ENCODE measurements at places on chromosomes 12 and 14. TPM values are rescaled to one million over a fixed set of nuclear protein-coding genes. Genes with fewer than 3 reads are reported as not detected.

- no peak overlapping the region for H3K4me3 ChIP-seq
- H3K4me1 ChIP-seq: no peaks in the 10 kb centered on the region
- DNase-seq: no peak
These were observed 197.1 kb downstream of the RGS6 start for GRCh38 chr14:72129291-72129690.

GRCh38 chr12:12441843-12442461 lies 85.1 kb downstream of the BORCS5 start:
- H3K27ac ChIP-seq: no peak overlapping the region
- H3K27me3 ChIP-seq: no peaks in the 10 kb centered on the region
- peaks cover 8% of the 10 kb centered on the region for H3K4me1 ChIP-seq
- DNase-seq: peak; percentile 70
- no peaks in the 10 kb centered on the region for H3K36me3 ChIP-seq

- no peak overlapping the region for H3K27ac ChIP-seq
- peak; percentile 23 for DNase-seq
- peaks cover 3% of the 10 kb centered on the region for H3K27me3 ChIP-seq
- H3K4me3 ChIP-seq: no peak overlapping the region
- H3K36me3 ChIP-seq: no peaks in the 10 kb centered on the region
- H3K4me1 ChIP-seq: peaks cover 13% of the 10 kb centered on the region
These were observed 4.1 kb upstream of the PRPF40B start for GRCh38 chr12:49619286-49619685.

DNA sequence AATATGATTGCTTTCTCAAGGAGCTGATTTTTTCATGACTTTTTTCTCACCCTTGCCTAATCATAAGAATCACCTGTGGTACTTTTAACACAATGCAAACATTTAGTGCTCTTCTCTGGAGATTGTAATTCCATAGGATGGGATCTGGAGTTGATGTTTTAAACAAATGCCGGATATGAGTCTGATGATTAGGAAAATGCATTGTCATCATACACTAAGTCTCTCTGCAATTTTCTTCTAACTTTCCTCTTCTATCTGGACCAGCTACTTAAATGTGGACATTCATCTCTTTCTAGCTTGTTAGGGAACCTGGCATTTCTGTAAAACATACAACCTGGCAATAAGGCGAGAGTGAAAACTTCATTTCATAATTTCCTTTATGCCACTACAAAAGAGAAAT lies 23.5 kb downstream of the PMCH start:
- no peaks in the 10 kb centered on the region for H3K27me3 ChIP-seq
- DNase-seq: no peak
- no peaks in the 10 kb centered on the region for H3K4me1 ChIP-seq

DNA sequence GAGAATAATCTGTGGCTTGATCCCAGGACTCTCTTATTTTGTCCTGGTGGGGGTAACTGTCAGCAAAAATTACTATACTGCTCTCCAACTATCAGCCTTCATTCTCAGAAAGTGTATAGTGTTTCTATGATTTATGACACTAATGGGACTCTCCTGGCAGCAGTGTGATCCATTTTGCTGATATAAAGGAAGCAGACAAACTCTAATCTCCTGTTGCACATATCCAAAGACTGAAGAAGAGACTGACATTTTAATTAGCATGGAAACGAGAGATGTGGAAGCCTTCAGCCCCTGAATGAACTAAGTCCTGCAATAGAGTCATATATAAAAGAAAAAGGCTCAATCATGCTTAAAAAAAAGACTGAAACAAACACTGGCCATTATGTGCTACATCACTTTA lies 127.8 kb upstream of the SSTR1 start:
- no peaks in the 10 kb centered on the region for H3K27me3 ChIP-seq
- no peak overlapping the region for H3K27ac ChIP-seq
- no peak overlapping the region for H3K4me3 ChIP-seq

DNA sequence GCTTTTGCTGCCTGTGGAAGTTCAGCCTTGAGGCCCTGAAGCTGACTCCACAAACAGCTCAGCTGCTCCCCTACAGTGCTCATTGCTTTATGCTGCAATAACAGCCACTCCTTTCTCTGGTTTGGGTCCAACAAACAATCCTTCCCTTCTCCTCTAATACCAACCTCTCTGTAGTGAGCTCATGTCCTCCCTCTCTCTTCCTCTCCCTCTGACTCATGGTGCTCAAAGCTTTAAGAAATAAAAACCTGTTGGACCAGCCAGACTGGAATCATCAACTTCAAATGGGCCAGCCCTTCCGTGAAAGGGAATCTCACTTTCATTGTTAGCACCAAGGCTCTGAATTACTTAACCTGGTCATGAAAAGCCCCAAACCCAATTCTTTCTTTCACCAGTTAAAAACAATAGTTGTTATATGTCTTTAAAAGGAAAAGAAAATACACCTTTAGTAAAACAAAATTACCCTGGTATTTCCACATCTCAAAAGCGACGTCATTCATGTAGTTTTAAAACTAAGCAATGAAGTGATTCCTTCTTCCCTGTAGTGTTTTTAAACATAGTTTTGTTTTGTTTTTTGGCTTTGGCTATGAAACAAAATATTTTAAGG lies 126.4 kb downstream of the DUSP6 start:
- no peaks in the 10 kb centered on the region for H3K27me3 ChIP-seq
- DNase-seq: peak; percentile 87
- peak overlapping the region; percentile 71 for H3K27ac ChIP-seq

DNA sequence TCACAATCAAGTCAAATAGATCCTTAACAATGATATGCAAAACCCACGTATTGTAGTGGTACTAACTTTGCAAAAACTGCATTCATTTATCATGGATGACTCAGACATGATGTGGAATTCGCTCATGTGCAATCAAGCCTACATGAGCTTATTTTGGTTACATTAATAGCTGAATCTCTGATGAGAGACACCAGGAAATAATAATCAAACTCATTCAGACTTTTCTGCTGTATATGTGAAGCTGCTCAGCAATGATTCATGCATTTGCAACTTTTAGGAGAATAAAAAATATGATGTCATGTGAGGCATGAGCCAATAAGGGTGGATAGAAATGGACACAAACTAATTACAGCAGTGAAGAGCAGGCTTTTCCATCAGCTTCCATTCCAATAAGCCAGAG lies 1075.8 kb upstream of the TMEM132C start:
- peak; percentile 85 for DNase-seq
- H3K36me3 ChIP-seq: no peaks in the 10 kb centered on the region
- no peak overlapping the region for H3K27ac ChIP-seq
- H3K27me3 ChIP-seq: no peaks in the 10 kb centered on the region

GRCh38 chr12:94305130-94305957 lies 154.3 kb downstream of the CEP83 start:
- H3K27me3 ChIP-seq: no peaks in the 10 kb centered on the region
- no peaks in the 10 kb centered on the region for H3K36me3 ChIP-seq
- peak overlapping the region; percentile 7 for H3K27ac ChIP-seq
- H3K4me1 ChIP-seq: peaks cover 6% of the 10 kb centered on the region
- peak; percentile 95 for DNase-seq

DNA sequence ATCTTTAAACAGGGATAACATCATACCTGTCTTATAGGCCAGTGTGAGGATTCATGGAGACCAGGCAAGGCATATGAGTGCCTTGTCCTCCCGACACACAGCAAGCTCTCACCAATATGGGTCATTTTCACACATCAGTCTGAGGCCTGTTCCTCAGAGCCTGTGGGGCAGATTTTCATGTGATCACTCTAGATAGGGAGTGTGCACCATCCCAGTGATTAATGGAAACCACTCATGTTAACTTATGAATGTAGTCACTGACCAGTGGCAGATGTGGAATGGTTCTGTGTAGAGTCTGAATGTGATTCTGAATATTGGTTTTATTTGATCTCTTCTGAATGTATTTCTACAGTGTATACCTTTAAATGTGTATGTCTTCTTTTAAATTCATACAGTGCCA lies 219.7 kb upstream of the SFSWAP start:
- no peaks in the 10 kb centered on the region for H3K4me1 ChIP-seq
- H3K4me3 ChIP-seq: no peak overlapping the region
- H3K27ac ChIP-seq: no peak overlapping the region
- H3K27me3 ChIP-seq: no peaks in the 10 kb centered on the region
- DNase-seq: no peak

- no peaks in the 10 kb centered on the region for H3K36me3 ChIP-seq
- peaks cover 13% of the 10 kb centered on the region for H3K4me1 ChIP-seq
- no peaks in the 10 kb centered on the region for H3K27me3 ChIP-seq
- H3K27ac ChIP-seq: no peak within 1 kb of the TSS
These were observed at the start of gene SLC48A1 for GRCh38 chr12:47773062-47773857. Gene SLC48A1, plus strand, starts transcription at chr12:47773238. Its CDS starts 67 bp downstream, at chr12:47773305.

DNA sequence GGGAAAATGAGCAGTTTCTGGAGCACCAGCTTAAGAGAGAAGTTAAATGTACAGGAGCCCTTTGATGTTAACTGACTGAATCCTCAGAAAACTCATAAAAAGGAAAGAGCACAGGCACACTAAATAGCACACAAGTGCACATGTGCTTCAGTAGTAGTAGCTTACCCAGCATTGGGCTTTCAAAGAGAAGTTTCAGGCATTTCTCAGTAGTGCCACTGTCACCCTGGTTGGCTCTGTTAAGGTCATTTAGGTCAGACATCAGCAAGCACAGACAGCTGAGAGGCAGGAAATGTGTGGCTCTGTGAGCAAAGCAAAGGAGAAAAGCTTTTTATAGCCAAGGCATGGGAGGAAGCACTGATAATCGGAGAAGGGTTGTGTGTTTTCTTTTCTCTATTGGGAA lies 96.3 kb upstream of the HIF1A start:
- no peak overlapping the region for H3K4me3 ChIP-seq
- no peak overlapping the region for H3K27ac ChIP-seq
- DNase-seq: no peak
- no peaks in the 10 kb centered on the region for H3K36me3 ChIP-seq
- no peaks in the 10 kb centered on the region for H3K27me3 ChIP-seq
- H3K4me1 ChIP-seq: peaks cover 4% of the 10 kb centered on the region

- H3K27me3 ChIP-seq: no peaks in the 10 kb centered on the region
- DNase-seq: no peak
- no peaks in the 10 kb centered on the region for H3K4me1 ChIP-seq
- H3K36me3 ChIP-seq: no peaks in the 10 kb centered on the region
- no peak overlapping the region for H3K27ac ChIP-seq
These were observed 81.8 kb downstream of the TTLL5 start for GRCh38 chr14:75742867-75743266.

DNA sequence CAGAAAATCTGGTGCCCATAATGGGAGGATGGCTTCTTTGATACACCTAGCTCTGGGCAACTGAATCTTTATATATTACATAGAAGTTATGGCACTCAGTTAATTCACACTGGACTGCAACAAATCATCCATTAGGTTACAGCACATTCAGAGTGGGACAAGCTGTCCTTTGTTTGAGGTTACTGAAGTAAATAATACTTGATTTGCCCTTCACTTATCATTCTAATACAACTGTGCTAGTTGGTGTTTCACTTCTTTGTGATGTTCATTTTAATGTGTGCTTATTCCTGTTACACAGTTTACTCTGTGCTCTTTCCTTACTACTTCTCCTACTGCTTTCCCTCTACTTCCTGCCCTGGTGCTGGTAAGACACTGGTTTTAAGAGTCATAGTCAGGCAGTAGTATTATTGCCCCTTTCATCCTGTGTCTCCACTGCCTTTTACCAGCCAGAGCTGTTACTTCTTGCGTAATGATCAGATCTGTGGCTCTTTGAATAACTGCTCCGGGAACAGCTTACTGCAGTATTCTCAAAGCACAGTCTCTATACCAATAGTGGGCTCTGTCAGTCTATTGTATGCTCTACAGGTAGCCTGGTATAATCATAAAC lies 36.4 kb upstream of the GXYLT1 start:
- H3K4me3 ChIP-seq: no peak overlapping the region
- peak; percentile 25 for DNase-seq
- no peaks in the 10 kb centered on the region for H3K27me3 ChIP-seq
- H3K36me3 ChIP-seq: no peaks in the 10 kb centered on the region

GRCh38 chr12:25041006-25041741 lies 92.3 kb upstream of the BCAT1 start:
- DNase-seq: no peak
- H3K4me3 ChIP-seq: no peak overlapping the region

GRCh38 chr14:51472881-51473280 lies 178.8 kb upstream of the FRMD6 start:
- H3K4me3 ChIP-seq: no peak overlapping the region
- DNase-seq: no peak
- H3K27ac ChIP-seq: no peak overlapping the region
- peaks cover 4% of the 10 kb centered on the region for H3K4me1 ChIP-seq
- H3K36me3 ChIP-seq: no peaks in the 10 kb centered on the region
- no peaks in the 10 kb centered on the region for H3K27me3 ChIP-seq

DNA sequence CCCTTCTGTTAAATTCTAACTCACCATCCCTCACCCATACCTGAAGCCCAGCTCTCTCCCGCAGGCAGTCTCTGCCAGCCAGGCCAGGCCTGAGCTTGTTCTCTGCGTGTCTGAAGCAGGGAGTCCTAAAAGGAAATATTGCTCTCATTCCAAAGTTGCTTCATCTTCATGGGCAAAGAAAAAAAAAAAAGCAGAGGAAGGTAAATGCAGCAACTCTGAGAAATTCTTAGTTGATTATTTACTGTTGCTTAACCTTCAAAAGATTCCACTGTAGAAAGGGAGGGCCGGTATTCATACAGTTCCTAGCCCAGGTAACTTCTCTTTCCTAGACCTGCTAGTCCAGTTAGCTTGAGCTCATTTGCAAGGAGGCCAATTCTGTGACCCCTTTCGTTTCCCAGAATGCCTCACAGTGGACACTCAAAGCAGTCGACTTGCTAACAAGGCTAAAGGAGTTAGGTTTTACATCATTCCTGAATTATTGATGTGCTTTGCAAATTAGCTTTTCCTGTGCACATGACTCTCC lies 193.5 kb upstream of the EEA1 start:
- H3K27me3 ChIP-seq: no peaks in the 10 kb centered on the region
- DNase-seq: no peak
- no peak overlapping the region for H3K27ac ChIP-seq
- no peaks in the 10 kb centered on the region for H3K4me1 ChIP-seq

DNA sequence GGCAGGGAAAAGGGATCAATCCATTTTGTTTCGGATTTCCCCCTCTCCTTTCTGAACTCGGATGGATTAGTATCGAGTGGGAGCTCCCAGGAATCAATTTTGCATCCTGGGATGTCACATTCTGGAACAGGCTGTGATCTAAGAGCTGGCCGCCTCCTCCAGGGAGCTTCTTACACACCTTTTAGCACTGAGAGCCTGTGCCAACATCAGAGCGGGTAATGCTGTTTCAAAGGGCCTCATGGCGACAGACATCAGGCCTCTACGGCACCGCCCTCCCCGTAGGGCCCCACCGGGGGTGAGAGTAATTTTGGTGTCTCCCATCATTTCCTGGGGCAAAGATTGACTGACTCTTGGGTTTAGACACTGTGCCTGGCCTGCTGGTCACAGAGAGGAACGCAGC lies 2.7 kb downstream of the GALNT9 start:
- no peaks in the 10 kb centered on the region for H3K4me1 ChIP-seq
- H3K27me3 ChIP-seq: no peaks in the 10 kb centered on the region
- H3K36me3 ChIP-seq: no peaks in the 10 kb centered on the region

GRCh38 chr12:43856972-43857371 lies 21.1 kb downstream of the TMEM117 start:
- H3K27ac ChIP-seq: no peak overlapping the region
- H3K27me3 ChIP-seq: no peaks in the 10 kb centered on the region
- DNase-seq: no peak
- H3K36me3 ChIP-seq: no peaks in the 10 kb centered on the region
- H3K4me1 ChIP-seq: no peaks in the 10 kb centered on the region

The OAS2 gene
- 2.3 TPM for total RNA-seq

The STXBP6 gene
- total RNA-seq: 4.5 TPM

The CIDEB gene
- total RNA-seq: 0.51 TPM

The SLC4A8 gene
- 3.3 TPM for total RNA-seq

The NYNRIN gene
- 8.2 TPM for total RNA-seq

The GPR68 gene
- total RNA-seq: 0.26 TPM

The CCDC198 gene
- not detected for total RNA-seq

The IGF1 gene
- 1.3 TPM for total RNA-seq

The PDE3A gene
- 0.26 TPM for total RNA-seq

The FBRSL1 gene
- total RNA-seq: 2.1 TPM

The MANSC4 gene
- 0.17 TPM for total RNA-seq

The NFE2 gene
- total RNA-seq: 0.17 TPM

All from fibroblast of lung (primary cell).